Activated CD4-positive, alpha-beta memory T cell treated with anti-CD3 and anti-CD28 coated beads for 36 hours (primary cell): ENCODE measurements at places on chromosomes 5 and 9. TPM values are rescaled to one million over a fixed set of nuclear protein-coding genes. Genes with fewer than 3 reads are reported as not detected.

GRCh38 chr5:41875121-41875520 lies 4.9 kb upstream of the OXCT1 start:
- H3K27ac ChIP-seq, result no peak overlapping the region
- H3K4me1 ChIP-seq, result peaks cover 24% of the 10 kb centered on the region
- H3K4me3 ChIP-seq, result no peak overlapping the region
- no peak for DNase-seq
- H3K27me3 ChIP-seq, result peaks cover 1% of the 10 kb centered on the region
- H3K36me3 ChIP-seq, result no peaks in the 10 kb centered on the region

GRCh38 chr5:5078009-5078897 lies 61.9 kb upstream of the ADAMTS16 start:
- no peaks in the 10 kb centered on the region for H3K4me1 ChIP-seq
- no peak for DNase-seq
- no peaks in the 10 kb centered on the region for H3K27me3 ChIP-seq
- H3K36me3 ChIP-seq, result no peaks in the 10 kb centered on the region
- H3K27ac ChIP-seq, result no peak overlapping the region

DNA sequence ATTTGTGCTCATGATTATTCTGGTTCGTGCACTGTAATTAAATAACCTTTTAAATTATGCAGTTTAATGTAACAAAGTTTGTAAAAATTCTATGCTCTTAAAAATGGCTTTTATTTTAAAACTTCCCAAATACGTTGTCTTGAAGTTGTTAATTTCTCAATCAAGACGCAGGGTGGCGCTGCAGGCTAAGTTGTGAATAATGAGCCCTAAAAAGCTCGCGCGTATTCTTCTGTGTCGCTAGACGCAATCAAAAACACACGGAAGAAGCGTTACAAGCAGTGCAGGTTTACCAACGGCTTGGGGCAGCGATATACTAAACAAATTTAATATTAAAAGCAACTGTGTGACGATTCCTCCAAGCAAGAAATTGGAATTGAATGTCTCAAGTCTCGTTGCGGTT lies at the start of gene PCDHB4:
Gene PCDHB4, plus strand, starts transcription at position 256 of the 400 bp plus-strand sequence. CDS start 181 bp downstream, outside the sequence.
- peaks cover 7% of the 10 kb centered on the region for H3K27me3 ChIP-seq
- DNase-seq, result peak; percentile 11
- H3K27ac ChIP-seq, result no peak within 1 kb of the TSS
- H3K36me3 ChIP-seq, result peaks cover 6% of the 10 kb centered on the region
- H3K4me3 ChIP-seq, result no peak within 1 kb of the TSS
- no peaks in the 10 kb centered on the region for H3K4me1 ChIP-seq

- H3K27ac ChIP-seq, result no peak overlapping the region
- DNase-seq, result no peak
- H3K27me3 ChIP-seq, result peaks cover 3% of the 10 kb centered on the region
- no peaks in the 10 kb centered on the region for H3K4me1 ChIP-seq
These were observed 17.9 kb upstream of the SPIN1 start for GRCh38 chr9:88370346-88370745.

DNA sequence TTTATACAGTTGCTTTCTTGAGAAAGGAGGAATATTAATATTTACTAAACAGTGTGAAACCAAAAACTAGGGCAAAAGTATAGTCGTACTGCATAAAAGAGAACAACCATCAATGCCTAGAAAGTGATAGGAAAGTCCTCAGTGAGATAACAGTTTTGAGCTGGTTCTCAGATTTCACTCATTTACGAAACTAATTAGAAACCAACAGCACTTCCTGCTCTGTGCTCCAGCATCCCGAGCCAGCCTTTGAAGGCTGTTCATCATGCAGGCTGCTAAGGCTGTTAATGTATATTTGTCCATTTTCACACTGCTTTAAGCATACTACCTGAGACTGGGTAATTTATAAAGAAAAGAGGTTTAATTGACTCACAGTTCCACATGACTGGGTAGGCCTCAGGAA lies 2039.9 kb downstream of the EFNA5 start:
- no peaks in the 10 kb centered on the region for H3K4me1 ChIP-seq
- H3K27ac ChIP-seq, result no peak overlapping the region
- H3K27me3 ChIP-seq, result no peaks in the 10 kb centered on the region
- no peak overlapping the region for H3K4me3 ChIP-seq
- no peak for DNase-seq

DNA sequence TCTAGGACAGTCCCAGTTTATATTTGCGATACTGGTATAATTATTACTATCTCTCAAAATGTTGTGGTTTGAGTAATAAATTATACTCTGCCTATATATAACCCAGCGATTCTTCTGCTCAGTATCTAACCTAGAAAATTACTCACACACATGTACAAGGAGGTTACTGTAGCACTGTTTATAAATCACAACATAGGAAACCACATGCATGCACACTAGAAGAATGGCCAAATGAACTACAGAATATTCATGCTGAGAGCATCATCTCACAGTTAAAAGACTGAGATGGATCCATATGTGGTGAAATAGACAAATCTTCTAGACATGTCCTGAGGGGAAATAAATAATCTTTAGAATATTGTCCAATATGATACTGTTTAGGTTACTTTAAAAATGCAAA lies 62.1 kb downstream of the INSYN2B start:
- peaks cover 7% of the 10 kb centered on the region for H3K4me1 ChIP-seq
- H3K27me3 ChIP-seq, result no peaks in the 10 kb centered on the region
- no peak for DNase-seq

GRCh38 chr9:68648971-68649370 lies 56.1 kb upstream of the PIP5K1B start:
- peaks cover 27% of the 10 kb centered on the region for H3K4me1 ChIP-seq
- DNase-seq, result no peak
- no peaks in the 10 kb centered on the region for H3K36me3 ChIP-seq
- peaks cover 14% of the 10 kb centered on the region for H3K27me3 ChIP-seq
- H3K4me3 ChIP-seq, result no peak overlapping the region
- no peak overlapping the region for H3K27ac ChIP-seq

DNA sequence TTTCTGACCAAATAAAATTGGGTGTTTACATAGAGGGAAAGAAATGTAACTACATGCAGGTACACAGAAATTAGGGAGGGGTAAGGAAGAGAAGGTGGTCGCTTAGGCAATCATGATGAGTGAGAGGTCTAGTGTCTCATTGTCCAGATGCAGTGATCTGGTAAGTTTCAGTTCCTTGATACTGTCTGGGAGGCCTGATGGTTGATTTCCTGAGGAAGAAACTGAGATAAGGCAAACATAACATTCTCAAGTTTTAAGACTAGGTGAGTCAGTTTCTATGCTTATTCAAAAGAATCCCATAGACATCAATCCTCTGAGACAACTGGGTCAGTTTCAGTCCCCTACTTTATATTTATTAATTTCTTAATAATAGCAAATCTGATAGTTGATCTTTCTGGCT lies 843.3 kb upstream of the CDH10 start:
- no peaks in the 10 kb centered on the region for H3K36me3 ChIP-seq
- no peak overlapping the region for H3K27ac ChIP-seq
- DNase-seq, result no peak
- no peaks in the 10 kb centered on the region for H3K4me1 ChIP-seq
- H3K27me3 ChIP-seq, result no peaks in the 10 kb centered on the region
- no peak overlapping the region for H3K4me3 ChIP-seq

- no peak overlapping the region for H3K27ac ChIP-seq
- no peaks in the 10 kb centered on the region for H3K4me1 ChIP-seq
- no peak for DNase-seq
These were observed 140.7 kb downstream of the NSG2 start for GRCh38 chr5:174186096-174186695.

GRCh38 chr5:77262697-77263096 lies 52.2 kb downstream of the PDE8B start:
- H3K4me1 ChIP-seq, result peaks cover 2% of the 10 kb centered on the region
- H3K27me3 ChIP-seq, result peaks cover 4% of the 10 kb centered on the region
- no peak overlapping the region for H3K27ac ChIP-seq
- no peak overlapping the region for H3K4me3 ChIP-seq
- DNase-seq, result no peak

GRCh38 chr5:43367453-43367852 lies 44.7 kb downstream of the CCL28 start:
- peaks cover 5% of the 10 kb centered on the region for H3K36me3 ChIP-seq
- no peaks in the 10 kb centered on the region for H3K4me1 ChIP-seq
- H3K27me3 ChIP-seq, result no peaks in the 10 kb centered on the region
- no peak overlapping the region for H3K4me3 ChIP-seq
- no peak for DNase-seq

DNA sequence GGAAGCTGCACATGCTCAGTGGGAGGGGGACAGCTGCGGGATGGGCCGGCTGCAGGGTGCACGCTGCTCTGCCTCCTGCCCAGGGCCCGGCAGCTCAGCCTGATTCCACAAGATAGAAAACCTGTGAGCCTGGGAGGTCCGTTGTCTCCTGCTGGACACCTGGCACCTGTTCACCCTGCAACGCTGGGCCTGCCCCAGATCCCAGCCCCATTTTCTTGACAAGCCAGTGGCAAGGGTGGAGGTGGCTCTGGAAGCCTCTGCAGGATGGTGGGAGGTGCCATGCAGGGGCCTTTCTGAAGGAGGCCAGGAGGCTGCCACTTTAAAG lies 68.1 kb upstream of the RNF130 start:
- no peaks in the 10 kb centered on the region for H3K36me3 ChIP-seq
- peaks cover 7% of the 10 kb centered on the region for H3K27me3 ChIP-seq
- H3K4me3 ChIP-seq, result no peak overlapping the region
- H3K27ac ChIP-seq, result no peak overlapping the region
- no peak for DNase-seq
- H3K4me1 ChIP-seq, result peaks cover 8% of the 10 kb centered on the region

DNA sequence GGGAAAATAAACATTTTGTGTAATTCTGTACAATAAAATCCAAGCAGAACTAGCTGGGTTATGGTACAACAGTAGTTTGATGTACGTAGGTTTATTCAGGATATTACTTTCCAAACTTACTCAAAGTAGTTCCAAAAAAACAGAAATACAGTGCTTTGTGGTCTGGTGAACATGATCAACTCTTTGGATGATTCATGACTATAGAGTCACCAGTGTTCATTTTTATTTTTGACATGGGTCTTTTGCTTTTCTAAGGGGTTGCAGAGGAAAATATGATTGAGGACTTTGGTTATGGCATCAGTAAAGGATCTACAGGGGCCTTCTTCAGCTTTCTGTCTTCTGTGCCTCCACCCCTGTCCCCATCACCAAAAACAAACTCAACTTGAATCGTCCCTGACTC lies 127.2 kb downstream of the TLE4 start:
- H3K36me3 ChIP-seq, result peaks cover 4% of the 10 kb centered on the region
- no peaks in the 10 kb centered on the region for H3K27me3 ChIP-seq
- peaks cover 43% of the 10 kb centered on the region for H3K4me1 ChIP-seq
- H3K27ac ChIP-seq, result no peak overlapping the region
- no peak for DNase-seq
- no peak overlapping the region for H3K4me3 ChIP-seq

DNA sequence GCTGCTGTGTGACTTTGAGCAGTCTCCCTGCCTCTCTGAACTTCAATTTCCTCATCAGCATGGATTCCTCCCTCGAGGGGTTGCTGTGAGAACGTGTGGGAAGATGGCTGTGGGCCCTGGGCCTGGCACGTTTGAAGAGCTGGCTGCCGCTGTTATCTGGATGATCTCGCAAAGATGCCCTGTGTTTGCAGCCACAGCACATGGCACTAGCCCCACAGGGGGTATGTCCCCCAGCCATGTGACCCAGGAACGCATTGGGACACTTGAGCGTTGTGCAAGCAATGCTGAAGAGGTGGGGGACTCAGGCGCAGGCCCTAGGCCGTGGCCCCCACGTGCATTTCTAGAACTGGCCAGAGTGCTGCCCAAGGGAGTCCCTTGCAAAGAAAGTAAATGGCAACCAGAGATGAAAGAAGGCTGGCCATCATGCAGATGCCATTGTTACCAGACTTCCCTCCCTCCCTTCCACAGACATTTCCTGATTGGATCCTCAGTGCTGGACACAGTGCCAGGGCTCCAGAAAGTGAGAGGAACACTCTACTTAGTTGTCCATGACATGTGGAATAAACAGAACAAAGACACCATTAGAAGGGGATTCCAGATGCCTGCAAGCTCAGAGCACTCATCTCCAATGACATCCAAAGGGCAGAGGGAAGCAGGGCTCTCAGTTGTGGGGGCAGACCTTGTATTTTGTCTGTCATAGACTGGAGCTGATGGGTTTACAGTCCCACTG lies 65.1 kb upstream of the NEURL1B start:
- no peaks in the 10 kb centered on the region for H3K36me3 ChIP-seq
- DNase-seq, result no peak
- no peak overlapping the region for H3K4me3 ChIP-seq
- no peaks in the 10 kb centered on the region for H3K27me3 ChIP-seq

DNA sequence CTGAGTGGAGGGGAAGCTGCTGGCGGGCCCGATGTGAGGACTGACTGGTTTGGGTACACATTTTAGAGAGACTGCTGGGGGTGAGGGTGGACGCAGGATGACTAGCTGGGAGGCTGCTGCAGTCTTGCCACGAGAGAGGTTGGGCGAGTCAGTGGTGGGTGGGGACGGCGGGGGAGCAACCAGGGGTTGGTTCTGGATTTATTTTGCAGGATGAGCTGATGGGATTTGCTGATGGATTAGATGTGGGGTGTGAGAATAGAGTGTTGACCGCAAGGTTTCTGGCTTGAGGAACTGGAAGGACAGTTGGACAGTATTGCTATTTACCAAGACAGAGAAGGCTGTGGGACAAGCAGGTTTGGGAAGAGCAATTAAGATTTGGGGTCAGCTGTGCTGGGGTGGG lies 5.8 kb upstream of the NDST1 start:
- DNase-seq, result no peak
- no peaks in the 10 kb centered on the region for H3K4me1 ChIP-seq
- H3K4me3 ChIP-seq, result no peak overlapping the region
- H3K36me3 ChIP-seq, result no peaks in the 10 kb centered on the region
- H3K27me3 ChIP-seq, result no peaks in the 10 kb centered on the region

DNA sequence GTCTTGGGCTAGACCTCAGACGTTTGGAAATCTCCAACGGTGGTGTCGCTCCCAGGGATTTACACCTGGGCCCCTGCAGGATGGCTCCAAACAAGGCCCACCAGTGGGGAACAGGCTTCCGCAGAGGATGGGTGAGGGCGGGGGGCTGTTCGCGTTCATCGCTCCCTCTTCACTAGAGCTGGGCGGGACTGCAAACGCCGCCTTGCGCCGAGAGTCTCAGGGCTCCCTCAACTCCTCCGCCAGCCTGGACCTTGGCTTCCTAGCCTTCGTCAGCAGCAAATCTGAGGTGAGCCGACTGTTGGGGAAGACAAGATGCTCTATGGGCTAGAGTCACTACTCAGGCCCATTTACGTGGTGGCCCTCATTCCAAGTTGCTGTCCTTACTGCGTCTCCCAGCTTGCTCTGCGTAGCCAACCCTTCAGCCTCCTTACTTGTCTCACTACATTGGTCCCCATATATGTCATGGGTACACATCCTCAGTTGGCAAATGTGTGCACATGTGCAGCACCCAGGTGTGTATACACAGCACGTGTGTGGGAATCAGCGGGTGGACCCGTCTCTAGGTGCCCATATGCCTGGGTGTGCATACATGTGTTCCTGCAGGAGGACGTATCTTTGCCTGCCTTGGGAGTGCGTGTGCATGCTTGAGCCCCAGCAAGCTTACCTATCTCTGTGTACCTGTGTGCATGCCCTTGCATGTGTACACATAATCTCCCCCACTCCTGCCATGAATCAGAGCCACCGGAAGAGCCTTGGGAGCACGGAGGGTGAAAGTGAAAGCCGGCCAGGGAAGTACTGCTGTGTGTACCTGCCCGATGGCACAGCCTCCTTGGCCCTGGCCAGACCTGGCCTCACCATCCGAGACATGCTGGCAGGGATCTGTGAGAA lies 10.5 kb downstream of the RGS14 start:
- H3K4me3 ChIP-seq, result no peak overlapping the region
- peaks cover 31% of the 10 kb centered on the region for H3K36me3 ChIP-seq
- H3K4me1 ChIP-seq, result peaks cover 73% of the 10 kb centered on the region
- H3K27me3 ChIP-seq, result no peaks in the 10 kb centered on the region
- no peak for DNase-seq

The GLDC gene
- total RNA-seq, result 9.9 TPM

The KCNIP1 gene
- not detected for total RNA-seq

The CA9 gene
- total RNA-seq, result 0.90 TPM

The BTNL8 gene
- not detected for total RNA-seq

The TMEM141 gene
- total RNA-seq, result 45.2 TPM
